ENCODE measurements at places on chromosomes 2 and 18.

GRCh38 chr2:2123238-2123637 is 207.8 kb downstream of the MYT1L start:
- DNase-seq: no peak

- no peak for DNase-seq
These were observed 210.8 kb upstream of the ZEB2 start for GRCh38 chr2:144730711-144731110.

GRCh38 chr2:128801576-128801975 is 482.9 kb upstream of the HS6ST1 start:
- DNase-seq: no peak

GRCh38 chr18:63253428-63254372 is 65.9 kb downstream of the BCL2 start:
- no peak for DNase-seq

DNA sequence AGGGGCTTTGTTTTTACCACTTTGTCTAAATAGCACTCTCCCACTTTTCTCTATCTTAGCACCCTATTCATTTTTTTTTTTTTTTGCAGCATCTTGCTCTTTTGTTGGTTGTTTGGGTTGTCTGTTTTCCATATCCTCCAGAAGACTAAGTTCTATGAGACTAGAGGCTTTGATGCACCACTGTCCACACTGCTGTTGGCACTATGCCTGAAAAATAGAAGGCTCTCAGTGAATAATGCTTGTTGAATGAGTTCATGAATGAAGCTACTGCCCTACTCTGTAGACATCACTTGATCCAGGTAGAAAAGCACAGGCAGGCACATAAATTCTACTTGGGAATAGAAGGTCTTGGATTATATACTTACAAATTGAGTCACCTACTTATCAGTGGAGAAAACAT is 7.3 kb downstream of the IL1A start:
- DNase-seq: no peak
